A375 (cell line): ENCODE measurements at places on chromosomes 16 and 17. TPM values are rescaled to one million over a fixed set of nuclear protein-coding genes. Genes with fewer than 3 reads are reported as not detected.

The SLC25A10 gene
- 55.5 and 62.1 TPM in 2 replicates for total RNA-seq

The LGALS3BP gene
- 424 and 538 TPM in 2 replicates for total RNA-seq

The FNDC8 gene
- total RNA-seq, result not detected in 2 replicates

The PLEKHM1 gene
- total RNA-seq, result 10.5 and 12.7 TPM in 2 replicates

The HOXB5 gene
- 1.0 TPM in 2 replicates for total RNA-seq

The ATP1B2 gene
- 0.03 and 0.08 TPM in 2 replicates for total RNA-seq
